ENCODE measurements at places on chromosomes 2 and 18. TPM values are rescaled to one million over a fixed set of nuclear protein-coding genes. Genes with fewer than 3 reads are reported as not detected.

The FLACC1 gene
- total RNA-seq: 4.7 TPM

The GREB1 gene
- 1.1 TPM for total RNA-seq

The MAL gene
- total RNA-seq: 127 TPM

The MAIP1 gene
- 29.4 TPM for total RNA-seq

The ALLC gene
- total RNA-seq: not detected

The IL36G gene
- not detected for total RNA-seq

The MTIF2 gene
- total RNA-seq: 18.7 TPM

The BUB1 gene
- 8.6 TPM for total RNA-seq

The MYO5B gene
- 0.12 TPM for total RNA-seq

The NOSTRIN gene
- not detected for total RNA-seq

The PLA2R1 gene
- not detected for total RNA-seq

The DNER gene
- not detected for total RNA-seq

The GAL3ST2 gene
- 2.2 TPM for total RNA-seq

The LCT gene
- 0.10 TPM for total RNA-seq

The DSG1 gene
- total RNA-seq: not detected

The C2orf80 gene
- not detected for total RNA-seq

The GKN2 gene
- total RNA-seq: not detected

The SCN7A gene
- total RNA-seq: not detected

The SPP2 gene
- not detected for total RNA-seq

The SERPINB3 gene
- not detected for total RNA-seq

The FASTKD2 gene
- 21.0 TPM for total RNA-seq

The TMEM214 gene
- 47.3 TPM for total RNA-seq

The CYS1 gene
- total RNA-seq: not detected

The HNRNPA3 gene
- total RNA-seq: 183 TPM

The METAP1D gene
- 6.5 TPM for total RNA-seq

The UGT1A3 gene
- not detected for total RNA-seq

The CPO gene
- total RNA-seq: not detected

The REG3G gene
- total RNA-seq: not detected

The SLC38A11 gene
- total RNA-seq: 1.6 TPM
